ENCODE measurements at places on chromosomes 12 and 14.

GRCh38 chr12:94100211-94100627 lies 48.2 kb upstream of the PLXNC1 start:
- peak; percentile 95 for DNase-seq

DNA sequence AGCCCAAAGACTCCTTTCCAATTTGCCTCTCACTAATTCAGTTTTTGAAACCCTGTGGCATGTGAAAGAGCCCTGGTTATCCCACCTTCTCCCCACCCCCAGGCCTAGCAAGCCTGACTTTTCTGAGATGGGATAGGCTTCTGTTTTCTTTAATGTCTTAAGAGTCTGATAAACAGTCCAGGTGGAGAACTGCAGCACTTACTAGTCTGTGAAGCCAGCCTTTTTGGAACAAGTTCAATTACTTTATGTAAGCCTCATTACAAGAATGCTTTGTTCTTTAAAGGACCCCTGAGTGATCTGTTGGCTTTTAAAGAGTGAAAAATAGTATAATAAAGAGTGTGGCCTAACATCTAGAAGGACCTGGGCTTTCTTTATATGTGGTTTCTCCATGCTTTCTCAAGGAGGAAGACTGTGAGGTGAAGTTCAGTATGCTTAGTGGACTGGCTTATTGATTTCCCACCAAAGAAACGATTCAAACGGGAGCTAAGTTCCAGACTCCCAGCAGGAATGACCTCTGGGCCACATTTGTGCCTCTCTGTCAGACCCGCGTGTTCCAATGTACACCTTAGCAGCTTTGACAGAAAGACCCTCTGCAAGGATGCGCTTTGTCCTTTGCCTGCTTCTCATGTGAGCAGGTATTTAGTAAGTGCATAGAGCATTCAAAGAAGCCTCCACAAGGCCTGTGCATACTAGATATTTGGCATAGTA lies 129.5 kb downstream of the DAAM1 start:
- no peak for DNase-seq

DNA sequence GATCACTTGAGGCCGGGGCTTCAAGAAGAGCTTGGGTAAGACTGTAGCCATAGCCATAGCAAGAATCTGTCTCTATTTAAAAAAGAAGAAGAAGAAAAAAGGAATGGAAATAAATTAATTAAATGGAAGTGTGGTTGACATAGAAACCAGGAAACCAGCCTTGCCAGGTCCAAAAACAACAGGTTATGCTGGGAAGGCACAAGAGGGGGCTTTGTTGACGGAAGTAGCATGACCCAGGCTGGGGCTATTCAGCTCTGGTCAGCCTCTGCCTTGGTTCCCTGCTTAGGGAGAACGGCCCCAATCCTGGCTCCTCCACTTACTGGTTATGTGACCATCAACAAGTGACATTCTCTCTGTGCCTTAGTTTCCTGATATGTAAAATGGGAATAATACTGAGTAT lies 14.4 kb upstream of the GPR68 start:
- no peak for DNase-seq

DNA sequence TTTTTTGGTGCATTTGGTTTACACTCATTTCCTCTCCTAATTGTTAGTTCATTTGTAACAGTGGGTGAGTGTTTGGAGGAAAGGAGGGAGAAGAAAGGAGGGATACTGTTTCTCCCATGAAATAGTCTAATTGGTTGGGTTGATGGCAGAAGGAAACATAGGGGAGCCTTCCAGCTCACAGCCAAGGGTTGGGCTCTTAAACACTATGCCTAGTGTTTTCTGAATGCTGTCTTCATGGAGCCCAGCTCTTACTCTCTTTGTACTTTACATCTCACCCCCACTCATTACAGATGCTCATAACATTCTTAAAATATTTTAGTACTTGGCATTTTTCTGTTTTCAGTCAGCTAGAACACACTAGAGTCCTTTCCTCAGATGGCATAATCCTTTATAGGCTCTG lies 38.2 kb downstream of the BAZ2A start:
- DNase-seq, result no peak

DNA sequence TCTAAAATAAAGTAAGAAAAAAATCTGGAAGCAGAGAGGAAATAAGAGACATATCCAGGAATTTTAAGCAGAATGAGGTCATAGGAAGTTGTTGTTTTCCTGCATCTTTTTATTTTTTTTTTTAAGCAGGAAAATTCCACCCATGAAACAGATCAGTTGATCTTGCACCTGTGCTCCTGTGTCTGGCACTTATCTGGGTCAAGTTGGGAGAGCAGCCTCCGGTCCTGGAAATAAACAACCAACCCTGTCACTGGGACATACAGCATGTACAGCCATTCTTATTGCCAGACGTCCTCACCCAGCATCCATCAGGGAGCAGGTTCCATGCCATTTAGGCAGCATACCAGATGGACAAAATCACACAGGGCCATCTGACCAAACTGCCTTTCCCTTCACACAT lies 266.0 kb upstream of the BTG1 start:
- no peak for DNase-seq

- peak; percentile 15 for DNase-seq
Measured at GRCh38 chr14:96205059-96205977, 679 bp downstream of the BDKRB2 start.
